ENCODE measurements at places on chromosomes 12 and 14. TPM values are rescaled to one million over a fixed set of nuclear protein-coding genes. Genes with fewer than 3 reads are reported as not detected.
A peak's percentile ranks its signal among the peaks of the same experiment; 100 is the strongest.

The HOXC12 gene
- polyA plus RNA-seq = not detected

The DPY19L2 gene
- 14.2 TPM for polyA plus RNA-seq

DNA sequence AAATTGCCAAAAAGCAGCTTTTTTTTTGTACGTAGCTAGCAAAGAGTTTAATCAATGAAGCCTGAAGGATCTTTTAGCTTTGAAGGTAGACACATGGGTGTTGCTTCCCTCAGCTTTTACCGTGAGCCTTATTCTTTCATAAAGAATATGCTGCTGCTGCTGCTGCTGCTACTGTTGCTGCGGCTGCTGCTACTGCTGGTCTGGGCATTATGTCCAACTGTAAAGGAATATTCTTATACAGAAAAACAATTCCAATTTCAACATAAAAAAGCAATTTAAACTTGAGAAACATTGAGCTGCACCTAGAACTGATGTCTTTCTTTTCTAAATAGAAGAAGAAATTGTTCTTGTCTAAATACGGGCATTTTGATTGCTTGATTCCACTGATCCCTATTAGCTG is 38.9 kb upstream of the PPP1R12A start:
- H3K27me3 ChIP-seq = no peaks in the 10 kb centered on the region
- H3K4me3 ChIP-seq = no peak overlapping the region
- H3K36me3 ChIP-seq = no peaks in the 10 kb centered on the region
- DNase-seq = no peak
- H3K4me1 ChIP-seq = no peaks in the 10 kb centered on the region
- H3K27ac ChIP-seq = no peak overlapping the region

DNA sequence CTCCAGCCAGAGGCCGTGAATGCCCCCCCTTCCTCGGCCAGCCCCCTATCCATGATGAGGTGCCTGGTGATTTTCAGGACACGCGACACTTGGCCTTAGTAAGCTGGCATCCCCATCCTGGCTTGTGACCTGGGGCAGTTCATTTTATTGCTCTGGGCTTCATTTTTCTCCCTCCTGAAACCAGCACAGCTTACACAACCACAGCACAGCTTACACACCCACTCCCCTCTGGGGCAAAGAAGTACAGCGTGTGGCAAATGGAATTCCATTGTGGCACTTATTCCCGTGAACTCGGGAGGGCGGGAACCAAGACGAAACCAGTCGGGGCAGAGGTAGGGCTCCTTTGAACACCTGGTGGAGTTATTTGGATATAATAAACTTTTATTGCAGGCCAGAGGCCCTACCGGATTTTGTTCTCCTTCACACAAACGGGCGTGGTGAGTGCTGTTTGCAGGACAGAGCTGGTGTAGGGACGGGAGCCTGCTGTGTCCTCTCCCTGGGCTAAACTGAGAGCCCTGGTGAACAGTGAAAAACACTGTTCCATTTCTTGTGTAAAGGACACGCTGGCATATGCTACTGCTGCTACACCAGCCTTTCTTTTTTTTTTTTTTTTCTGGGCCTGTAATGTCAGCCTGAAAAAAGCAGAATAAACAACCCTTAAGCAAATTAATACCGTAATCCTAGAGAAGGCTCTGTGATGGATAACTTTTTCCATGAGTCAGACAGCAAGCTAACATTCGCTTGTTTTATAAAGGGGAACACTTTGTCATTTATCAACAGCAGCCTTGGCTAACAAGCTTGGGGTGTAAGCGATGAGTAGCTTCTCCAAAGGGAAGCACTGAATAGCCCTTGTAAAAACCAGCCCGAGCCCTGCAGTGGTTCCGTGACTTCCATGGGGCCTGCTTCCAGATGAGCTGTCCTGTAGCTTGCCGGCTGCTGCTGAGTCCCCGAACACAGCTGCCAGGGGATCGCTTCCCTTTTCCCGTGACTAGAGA is 29.3 kb downstream of the CD9 start:
- no peak overlapping the region for H3K4me3 ChIP-seq
- peak; percentile 49 for DNase-seq
- no peaks in the 10 kb centered on the region for H3K36me3 ChIP-seq
- H3K27me3 ChIP-seq = no peaks in the 10 kb centered on the region
- peak overlapping the region; percentile 52 for H3K27ac ChIP-seq

DNA sequence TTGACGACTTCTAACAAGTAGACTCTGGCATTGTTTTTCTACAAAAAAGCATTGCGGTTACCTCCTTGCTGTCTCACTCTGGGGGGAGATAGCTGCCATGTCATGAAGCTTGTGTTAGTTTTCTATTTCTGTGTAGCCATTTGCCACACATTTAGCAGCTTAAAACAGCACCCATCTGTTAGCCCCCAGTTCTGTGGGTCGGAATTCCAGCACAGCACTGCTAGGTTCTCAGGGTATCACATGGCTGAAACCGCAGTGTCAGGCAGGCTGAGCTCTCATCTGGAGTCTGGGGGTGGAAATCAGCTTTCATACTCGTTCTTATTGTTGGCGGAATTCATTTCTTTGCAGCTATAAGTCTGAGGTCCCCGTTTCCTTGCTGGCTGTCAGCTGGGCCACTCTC is 19.9 kb upstream of the STXBP6 start:
- no peak overlapping the region for H3K27ac ChIP-seq
- no peak for DNase-seq
- no peaks in the 10 kb centered on the region for H3K27me3 ChIP-seq
- no peak overlapping the region for H3K4me3 ChIP-seq

- peaks cover 44% of the 10 kb centered on the region for H3K4me1 ChIP-seq
- H3K4me3 ChIP-seq = no peak overlapping the region
- no peaks in the 10 kb centered on the region for H3K36me3 ChIP-seq
- no peak for DNase-seq
- no peak overlapping the region for H3K27ac ChIP-seq
- no peaks in the 10 kb centered on the region for H3K27me3 ChIP-seq
These were observed 278.8 kb downstream of the ZFP36L1 start for GRCh38 chr14:68513838-68514607.

GRCh38 chr14:52267501-52268278 is at the start of gene PTGDR:
PTGDR (plus strand) TSS chr14:52267698; CDS start chr14:52267815, 117 bp downstream.
- no peaks in the 10 kb centered on the region for H3K36me3 ChIP-seq
- peak within 1 kb of the TSS; percentile 47 for H3K4me3 ChIP-seq
- peak; percentile 37 for DNase-seq
- no peaks in the 10 kb centered on the region for H3K27me3 ChIP-seq

DNA sequence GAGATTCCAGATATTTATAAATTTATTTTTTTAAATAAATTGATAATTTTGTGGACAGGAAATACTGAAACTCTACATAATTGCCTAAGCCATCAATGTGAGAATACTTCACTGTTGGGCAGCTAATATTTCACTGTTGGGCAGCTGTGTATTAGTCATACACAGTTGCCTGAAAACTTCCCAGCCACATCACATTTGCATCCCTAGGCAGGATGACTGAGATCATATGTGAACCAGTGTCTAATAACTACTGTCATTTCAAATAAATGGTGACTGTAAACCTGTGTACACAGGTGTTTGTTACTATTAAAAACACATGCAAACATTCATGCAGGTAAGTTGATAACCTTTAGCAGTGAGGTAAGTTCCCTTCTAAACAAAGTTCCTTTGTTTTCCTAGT is 43.9 kb downstream of the TMTC3 start:
- H3K36me3 ChIP-seq = no peaks in the 10 kb centered on the region
- no peak for DNase-seq
- no peak overlapping the region for H3K27ac ChIP-seq
- no peak overlapping the region for H3K4me3 ChIP-seq
- no peaks in the 10 kb centered on the region for H3K4me1 ChIP-seq

DNA sequence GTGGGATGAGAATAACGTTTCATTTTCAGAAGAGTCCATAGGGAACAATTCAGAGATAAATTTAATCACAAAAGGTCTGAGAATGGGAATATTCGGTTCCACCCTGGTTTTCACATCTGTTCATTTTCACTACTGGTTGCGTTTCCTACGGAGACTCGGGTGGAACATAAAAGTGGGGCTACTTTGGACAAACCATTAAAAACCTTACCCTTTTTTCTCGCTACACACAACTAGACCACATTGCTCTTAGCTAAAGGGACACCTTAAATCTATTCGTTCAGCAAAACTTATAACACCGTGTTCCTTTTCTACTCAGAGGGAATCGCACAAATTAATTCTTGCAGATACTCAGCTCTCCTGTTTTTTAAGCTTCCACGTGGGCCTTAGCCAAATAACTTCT is 1.0 kb upstream of the SUDS3 start:
- H3K4me1 ChIP-seq = peaks cover 6% of the 10 kb centered on the region
- H3K27me3 ChIP-seq = no peaks in the 10 kb centered on the region

GRCh38 chr14:77622366-77622961 is 6.0 kb upstream of the SPTLC2 start:
- no peak overlapping the region for H3K4me3 ChIP-seq
- no peak overlapping the region for H3K27ac ChIP-seq
- no peaks in the 10 kb centered on the region for H3K36me3 ChIP-seq
- H3K4me1 ChIP-seq = no peaks in the 10 kb centered on the region
- H3K27me3 ChIP-seq = no peaks in the 10 kb centered on the region
